GM04504 (cell line): ENCODE measurements at places on chromosomes 7 and 10.
A peak's percentile ranks its signal among the peaks of the same experiment; 100 is the strongest.

DNA sequence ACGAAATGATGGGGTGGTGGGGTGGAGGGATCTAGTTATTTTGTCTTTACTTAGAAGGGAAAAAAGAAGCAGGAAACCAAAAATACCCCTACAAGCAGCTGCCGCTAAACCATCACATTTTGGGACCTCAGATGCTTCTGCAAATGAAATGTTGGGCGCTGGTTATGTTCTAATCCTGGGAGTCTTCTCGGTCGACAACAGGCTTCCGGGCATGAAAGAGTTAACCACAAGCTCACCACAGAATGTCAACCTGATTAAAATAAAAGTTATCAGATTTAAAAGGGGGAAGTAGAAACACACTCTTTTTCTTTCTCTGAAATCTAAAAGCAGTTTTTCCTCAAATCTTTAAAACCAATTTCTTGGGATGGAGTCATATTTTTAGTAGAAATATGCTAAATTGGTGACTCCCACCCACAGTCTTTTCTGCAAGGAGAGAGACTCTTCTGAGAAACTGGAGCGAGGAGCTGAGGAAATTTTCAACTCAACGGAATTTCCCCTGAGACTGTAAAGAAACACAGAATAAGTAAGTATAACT, 16.8 kb downstream of the IL2RA start:
- DNase-seq, result no peak

DNA sequence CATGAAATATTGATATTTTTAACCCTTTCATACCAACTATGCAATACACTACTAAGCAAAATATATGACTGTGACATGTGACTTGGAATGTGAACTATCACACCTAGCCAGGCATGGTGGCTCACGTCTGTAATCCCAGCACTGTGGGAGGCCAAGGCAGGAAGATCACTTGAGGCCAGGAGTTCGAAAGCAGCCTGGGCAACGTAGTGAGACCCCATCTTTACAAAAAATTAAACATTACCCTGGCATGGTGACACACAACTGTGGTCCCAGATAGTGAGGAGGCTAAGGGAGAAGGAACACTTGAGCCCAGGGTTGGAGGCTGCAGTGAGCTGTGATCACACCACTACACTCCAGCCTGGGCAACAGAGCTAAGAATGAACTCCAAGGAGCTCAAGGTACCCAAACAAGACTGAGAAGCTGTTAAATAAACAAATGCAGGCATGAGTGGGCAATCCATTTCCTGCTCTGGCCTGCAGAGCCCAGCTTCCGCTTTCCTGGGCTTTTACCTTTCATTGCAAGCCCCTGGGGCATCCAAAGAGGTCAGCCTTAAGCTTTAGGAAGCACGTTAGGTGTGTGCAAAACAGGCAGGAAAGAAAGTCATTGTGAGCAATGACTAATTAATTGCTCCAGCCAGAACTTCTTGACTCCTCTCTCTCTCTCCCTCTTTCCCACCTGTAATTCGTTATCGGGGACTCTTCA, 162.1 kb upstream of the FOXK1 start:
- DNase-seq, result no peak

- no peak for DNase-seq
These were observed 556.9 kb downstream of the DNAJB9 start for GRCh38 chr7:109126404-109127050.

GRCh38 chr7:64618785-64619456, 47.0 kb upstream of the ZNF107 start:
- peak; percentile 24 for DNase-seq

- DNase-seq, result no peak
These were observed 51.7 kb downstream of the SNX10 start for GRCh38 chr7:26343320-26343832.

- peak; percentile 73 for DNase-seq
These were observed at the start of gene SLC25A13 for GRCh38 chr7:96321658-96322372. TSS of gene SLC25A13 (minus strand) at chr7:96322098. CDS start at chr7:96321956, 142 bp downstream.

DNA sequence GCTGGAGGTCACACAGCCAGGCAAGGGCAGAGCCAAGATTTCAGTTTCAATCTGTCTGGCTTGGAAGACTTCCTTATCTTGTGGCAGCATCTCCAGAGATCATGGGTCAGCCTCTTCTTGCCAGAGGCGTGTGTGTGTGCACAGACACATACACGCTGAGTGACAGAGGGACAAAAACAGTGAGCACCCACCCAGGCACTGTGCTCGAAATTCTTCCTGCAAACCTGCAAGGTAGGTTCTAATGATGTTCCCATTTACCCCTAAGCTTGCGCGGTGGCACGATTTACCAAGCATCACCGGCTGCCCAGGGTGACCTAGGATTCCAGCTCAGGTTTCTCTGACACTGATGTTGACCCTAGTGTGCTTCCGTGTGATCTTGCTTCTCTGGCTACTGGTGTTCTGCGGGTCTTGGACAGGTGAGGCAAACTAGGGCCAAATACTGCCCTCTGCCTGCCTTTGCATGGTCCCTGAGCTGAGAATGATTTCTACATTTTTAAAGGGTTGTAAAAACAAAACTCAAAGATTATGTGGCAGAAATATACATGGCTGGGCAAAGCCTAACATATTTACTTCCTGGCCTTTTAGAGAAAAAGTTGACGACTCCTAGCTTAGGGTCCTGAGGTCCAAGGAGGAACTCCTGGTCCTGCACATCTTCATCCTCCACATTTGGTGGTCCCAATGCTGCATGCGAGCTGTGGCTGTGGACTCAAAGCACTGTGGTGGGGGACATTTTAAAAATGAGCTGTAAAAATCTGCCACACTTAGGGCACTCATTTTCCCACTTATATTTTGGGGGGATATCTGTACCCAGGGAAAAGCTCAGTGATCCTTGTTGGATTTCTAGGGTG, 268.5 kb downstream of the RPS24 start:
- DNase-seq, result no peak

DNA sequence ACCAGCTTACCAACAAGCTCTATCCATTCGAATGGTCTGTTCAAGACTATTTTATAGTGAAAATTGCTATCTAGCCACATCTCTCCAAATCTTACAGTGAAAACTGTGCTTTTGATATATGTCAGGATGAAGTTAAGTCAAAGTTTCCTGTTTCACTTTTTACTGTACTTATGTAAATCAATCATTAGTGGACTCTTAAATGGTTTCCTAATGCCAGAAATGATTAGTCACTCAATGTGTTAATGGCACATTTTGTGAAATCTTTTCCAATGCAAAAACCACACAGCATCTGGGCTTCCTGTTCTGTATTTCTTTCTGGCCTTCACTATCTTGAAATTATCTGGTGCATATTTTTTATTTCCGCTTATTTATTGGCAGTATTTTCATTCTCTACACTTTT, 87.3 kb upstream of the STEAP1B start:
- DNase-seq, result no peak

DNA sequence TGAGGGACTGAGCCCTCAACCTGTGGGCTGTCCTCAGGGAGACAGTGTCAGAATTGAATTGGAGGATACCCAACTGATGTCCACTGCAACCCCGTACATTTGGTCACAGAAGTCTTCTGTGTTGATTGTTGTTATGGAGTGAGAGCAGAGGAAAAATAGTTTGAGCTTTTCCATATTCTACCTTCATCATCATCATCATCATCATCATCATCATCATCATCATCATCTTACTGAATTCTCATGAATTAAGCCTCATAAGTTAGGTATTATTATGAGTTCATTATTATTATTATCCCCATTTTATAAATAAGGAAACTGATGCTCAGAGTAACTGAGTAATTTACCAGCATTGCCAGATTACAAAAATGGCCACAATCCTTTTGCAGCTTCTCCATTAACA, 8.4 kb downstream of the ALDH18A1 start:
- no peak for DNase-seq

DNA sequence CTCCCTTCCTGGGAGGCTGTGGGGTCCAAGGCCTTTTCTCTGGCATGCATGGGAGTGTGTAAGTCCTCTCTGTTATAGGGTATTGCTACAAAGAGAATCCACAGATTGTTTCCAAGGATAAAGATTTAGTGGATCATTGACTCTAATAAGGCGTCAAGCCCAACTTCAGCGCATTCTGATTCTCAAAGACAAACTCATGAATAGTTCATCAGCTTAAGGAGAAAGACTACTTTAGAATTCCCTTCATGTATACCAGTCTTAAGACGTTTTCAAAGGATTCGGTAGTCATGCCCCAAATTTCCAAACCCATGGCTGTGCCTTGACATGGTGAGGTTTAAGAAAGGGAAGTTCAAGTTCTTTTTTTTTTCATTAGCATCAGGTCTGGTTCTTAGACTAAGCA, 46.6 kb upstream of the ABLIM1 start:
- DNase-seq, result no peak

DNA sequence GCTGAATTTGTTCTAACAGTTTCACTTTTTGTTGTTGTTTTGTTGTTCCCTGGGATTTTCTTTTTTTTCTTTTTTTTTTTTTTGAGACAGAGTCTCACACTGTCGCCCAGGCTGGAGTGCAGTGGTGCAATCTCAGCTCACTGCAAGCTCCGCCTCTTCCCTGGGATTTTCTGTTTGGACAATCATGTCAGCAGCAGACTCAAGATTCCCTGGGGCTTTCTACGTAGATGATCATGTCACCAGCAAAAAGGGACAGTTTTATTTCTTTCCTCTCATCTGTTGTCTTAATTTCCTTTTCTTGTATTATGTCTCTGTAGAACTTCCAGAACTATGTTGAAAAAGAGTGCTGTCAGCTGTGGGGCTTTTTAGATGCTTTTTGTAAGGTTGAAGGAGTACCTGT, 241.4 kb downstream of the TNS3 start:
- DNase-seq, result no peak

- no peak for DNase-seq
These were observed 230.0 kb downstream of the SNX13 start for GRCh38 chr7:17710312-17710711.

DNA sequence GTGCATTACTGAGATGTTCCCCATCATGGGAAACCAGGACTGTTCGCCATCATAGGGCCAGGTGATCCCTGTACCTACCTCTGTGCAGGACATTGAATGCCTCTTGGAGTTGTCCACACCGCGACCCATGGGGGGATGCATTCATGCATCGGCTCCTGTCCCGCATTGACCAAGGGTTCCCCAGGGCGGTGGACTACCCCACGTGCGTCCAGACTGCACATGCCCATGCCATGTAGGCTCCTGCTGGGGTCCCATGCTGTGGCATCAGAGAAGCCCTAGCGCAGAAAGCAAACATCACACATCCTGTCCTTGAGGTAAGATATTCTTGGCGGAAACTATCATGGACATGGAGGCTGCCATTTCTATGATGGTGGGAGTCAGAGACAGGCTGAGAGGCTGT, 121.6 kb upstream of the UNC5B start:
- no peak for DNase-seq

GRCh38 chr7:71961283-71961682, 450.9 kb downstream of the CALN1 start:
- DNase-seq, result no peak

- DNase-seq, result no peak
These were observed 133.3 kb upstream of the SAMD8 start for GRCh38 chr10:74977913-74978847.

DNA sequence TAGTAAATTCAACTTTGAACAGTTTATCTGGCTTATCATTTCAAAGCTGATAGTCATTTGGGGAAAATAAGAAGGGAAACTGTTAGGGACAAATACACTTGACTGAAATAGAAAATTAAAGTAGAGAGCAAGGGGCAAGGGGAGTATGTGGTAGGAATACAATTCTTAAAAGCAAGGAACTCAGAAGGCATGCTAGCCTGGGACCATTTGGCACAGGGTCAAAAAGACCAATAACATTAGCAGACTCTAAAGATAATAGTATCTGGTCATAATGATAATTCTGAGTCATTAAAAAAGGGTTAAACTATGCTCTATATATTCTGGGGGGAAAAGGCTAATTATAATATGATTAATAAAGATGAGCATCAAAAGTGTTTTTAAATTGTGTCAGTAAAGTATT, 112.2 kb downstream of the CNOT4 start:
- no peak for DNase-seq

DNA sequence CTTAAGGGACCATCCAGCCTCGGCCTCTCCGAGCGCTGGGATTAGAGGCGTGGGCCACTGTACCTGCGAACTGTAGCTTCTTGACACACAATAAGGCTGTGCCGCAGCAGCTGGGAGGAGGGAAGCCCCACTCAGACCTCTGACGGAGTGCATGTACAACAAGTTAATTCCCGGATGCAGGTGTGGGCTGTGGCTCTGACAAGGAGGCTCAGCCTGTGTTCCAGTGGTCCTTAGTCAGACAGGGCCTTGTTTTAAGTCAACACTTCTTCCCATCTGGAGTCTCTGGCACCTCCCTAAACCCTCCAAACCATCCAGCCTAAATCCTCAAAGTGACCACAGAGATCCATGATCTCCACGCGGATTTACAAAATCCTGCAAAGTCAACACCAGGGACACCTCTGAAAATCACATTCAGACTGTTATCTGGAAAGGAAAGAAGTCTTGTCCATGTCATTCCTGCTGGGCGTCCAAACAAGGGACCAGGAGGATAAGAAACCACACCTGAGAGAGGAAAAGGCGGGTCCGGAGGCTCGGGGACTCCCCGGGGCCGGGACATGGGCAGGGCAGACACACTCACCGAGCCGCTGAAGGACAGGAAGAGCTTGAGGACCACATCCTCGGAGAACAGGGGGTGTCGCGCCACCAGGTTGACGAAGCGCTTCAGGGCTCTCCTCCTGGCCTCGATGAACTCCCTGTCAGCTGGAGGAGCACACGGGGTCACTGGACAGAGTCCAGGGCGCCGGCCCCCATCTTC, 29.4 kb downstream of the NUDT1 start:
- DNase-seq, result no peak

- peak; percentile 96 for DNase-seq
These were observed 127.5 kb downstream of the CUBN start for GRCh38 chr10:17001961-17002749.

DNA sequence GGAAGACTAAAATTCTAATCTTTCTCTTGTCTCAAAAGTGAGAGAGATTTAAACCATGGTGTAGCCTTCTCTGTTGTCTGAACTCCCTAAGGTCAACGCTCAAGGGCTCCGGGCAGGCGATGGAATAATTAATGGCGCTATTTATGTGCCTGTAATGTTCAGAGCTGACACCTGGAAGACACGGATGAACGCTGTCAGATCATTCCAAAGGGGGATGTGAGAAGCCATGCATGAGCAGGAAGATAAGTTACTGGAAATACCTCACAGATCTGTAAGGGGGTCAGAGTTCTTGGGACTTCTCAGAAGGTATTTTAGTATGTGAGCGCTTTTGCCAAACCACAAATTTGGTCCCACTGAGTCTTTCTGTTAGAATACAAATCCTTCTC, 73.3 kb upstream of the MTPN start:
- no peak for DNase-seq

GRCh38 chr7:154880513-154880912, 122.4 kb downstream of the PAXIP1 start:
- DNase-seq, result no peak

GRCh38 chr7:19707240-19707639, 1.6 kb downstream of the POLR1F start:
- no peak for DNase-seq
